ENCODE measurements at places on chromosomes 3 and 15.

DNA sequence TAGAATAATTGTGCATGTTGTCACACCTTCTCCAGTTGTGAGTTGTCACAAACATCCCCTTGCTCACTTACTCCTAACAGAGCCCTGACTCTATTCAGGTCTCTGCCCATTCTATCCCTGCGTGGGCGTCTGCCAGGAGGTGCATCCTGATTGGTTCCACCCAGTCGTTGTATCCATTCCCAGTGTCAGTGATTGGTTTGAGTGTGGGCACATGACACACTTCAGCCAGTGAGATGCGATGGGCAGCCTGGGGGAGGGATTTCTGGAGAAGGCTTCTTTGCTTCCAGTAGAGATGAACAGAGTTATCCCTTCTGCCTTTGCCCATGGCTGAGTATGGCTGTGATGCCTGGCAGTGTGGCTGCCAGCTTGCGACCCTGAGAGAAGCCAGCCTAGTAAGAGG is 18.7 kb downstream of the PXYLP1 start:
- DNase-seq: no peak

DNA sequence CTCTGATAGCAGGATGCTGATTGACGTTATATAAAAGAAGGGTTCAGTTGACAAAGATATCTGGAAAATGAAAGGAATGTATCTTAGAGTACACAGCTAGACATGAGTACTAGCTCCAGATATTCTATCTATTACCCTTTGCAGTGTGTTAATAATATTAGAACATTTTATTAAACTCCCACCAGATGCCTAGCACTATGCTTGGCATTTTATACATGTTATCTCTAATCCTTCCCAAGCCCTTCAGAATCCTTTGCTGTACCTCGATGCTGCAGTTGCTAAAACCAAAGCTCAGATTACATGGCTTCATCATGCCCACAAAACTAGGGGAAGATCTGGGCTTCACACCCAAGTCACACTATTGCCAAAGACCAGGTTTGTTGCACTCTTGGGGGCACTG is 350.1 kb upstream of the AZI2 start:
- DNase-seq: no peak

GRCh38 chr3:177318559-177318958 is 121.3 kb upstream of the TBL1XR1 start:
- DNase-seq: no peak

DNA sequence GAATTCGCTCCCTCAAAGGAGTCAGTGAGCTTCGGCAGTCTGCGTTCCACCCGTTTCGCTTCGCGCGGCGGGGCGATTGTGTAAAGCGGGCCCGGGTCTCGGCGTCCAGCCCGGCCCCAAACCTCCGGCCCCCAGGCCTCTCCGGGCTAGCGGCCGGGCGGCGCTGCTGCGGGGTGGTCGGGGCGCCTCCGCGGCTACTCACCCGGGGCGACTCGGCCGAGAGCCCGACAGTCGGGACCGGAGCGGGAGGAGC is 412 bp downstream of the CHDH start:
- DNase-seq: no peak

DNA sequence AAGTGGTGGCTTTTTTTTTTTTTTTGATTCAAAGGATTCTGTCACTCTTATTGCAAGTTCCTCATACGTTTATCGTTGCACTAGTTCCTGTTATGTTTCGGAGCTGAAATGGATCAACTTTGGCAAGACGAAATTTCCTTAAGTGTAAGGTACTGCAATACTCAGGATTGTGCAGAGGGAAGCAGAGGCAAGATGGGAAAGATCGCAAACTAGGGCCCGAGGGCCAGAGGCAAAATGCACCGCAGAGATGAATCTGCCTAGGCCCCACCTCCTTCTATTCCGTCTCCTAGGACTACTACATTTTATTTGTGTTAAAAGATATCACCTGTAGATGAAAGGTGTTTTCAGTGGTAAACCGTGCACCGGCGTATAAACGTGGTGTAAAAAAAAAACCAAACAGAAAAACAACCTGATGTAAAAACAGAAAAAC is 331 bp downstream of the RNU6-1 start:
- DNase-seq: no peak

GRCh38 chr3:47762233-47762632 is 19.5 kb downstream of the SMARCC1 start:
- DNase-seq: no peak

GRCh38 chr3:70064194-70064779 is 64.8 kb downstream of the SAMMSON start:
- DNase-seq: no peak

DNA sequence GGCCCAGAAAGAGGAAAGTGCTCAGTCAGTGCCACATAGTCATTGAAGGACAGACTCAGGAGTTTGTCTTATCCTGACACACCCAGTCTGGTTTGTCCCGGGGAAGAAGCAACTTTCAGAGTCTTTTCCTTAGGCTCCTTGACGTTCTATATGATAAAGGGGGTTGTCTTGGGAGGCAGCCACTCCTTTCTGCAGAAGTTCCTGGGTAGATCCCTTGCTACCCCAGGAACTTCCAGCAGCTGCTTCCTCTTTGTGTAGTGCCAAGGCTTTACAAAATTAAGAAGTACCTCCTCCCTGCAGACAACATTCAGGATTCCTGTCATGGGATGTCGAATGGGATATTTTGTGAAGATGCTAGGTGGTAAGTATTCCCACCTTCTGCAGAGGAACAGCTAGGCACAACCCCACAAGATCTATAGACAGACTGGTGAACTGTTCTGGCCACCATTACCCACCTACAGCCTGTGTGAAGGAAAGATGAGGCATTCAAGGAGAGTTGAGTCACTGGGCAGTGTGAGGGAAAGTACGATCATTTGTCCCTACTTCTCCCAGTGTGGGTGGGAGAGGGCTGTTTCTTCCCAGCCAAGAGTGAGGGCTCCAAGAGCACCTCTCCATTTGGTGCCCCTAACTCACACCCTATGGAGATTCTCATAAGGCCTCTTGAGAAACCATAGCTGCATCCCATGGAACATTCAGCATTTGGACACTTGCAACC is 11.3 kb downstream of the TMEM266 start:
- DNase-seq: no peak

DNA sequence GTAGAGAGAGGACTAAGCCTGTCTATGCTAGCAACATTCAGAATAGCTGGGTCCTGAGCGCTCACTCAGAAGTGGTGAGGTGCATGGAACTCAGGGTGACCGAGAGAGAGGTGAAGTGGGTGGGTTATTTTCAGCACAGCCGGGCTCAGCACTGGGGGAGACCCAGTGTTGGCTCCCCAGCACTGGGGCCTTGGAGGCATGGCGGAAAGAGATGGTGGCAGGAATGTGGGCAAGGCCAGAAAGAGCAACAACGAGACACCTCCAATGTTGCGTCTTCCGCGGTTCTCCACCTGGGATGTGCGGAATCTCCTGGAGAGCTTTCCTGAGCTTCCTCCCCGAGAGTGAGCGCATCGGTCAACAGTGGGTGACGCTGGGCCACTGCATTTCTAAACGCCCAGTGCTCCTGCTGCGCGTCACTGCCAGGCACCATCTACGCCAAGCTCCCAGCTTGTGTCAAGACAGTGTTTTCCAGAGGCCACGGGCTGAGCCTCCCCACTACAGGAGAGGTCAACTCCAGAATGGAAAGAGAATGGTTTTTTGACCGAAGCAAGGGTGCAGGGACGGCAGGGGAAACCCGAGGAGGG is 148.4 kb downstream of the ADAMTS17 start:
- DNase-seq: no peak

GRCh38 chr15:90872486-90873184 is 4.2 kb downstream of the FURIN start:
- DNase-seq: no peak

DNA sequence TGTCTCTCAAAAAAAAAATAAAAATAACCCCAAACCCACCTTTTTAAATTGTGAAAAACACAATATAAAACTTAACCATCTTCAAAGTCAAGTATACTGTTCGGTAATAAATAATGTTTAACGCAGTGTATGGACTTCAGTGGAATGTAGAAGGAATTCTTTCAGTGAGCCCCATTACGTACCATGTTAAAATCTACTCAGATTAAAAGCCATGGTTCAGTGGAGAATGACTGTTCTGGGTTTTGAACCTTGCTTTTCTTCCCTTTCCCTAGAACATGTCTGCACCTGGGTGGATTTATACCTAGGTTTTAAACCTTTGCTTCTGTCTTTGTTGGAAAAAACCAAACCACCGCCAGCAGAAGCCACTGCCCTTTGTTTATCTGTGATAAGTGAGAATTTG is 27.5 kb downstream of the DAG1 start:
- DNase-seq: no peak

- DNase-seq: no peak
Measured at GRCh38 chr15:34329006-34329405, 8.6 kb downstream of the SLC12A6 start.

- DNase-seq: no peak
Measured at GRCh38 chr3:150177673-150178381, 207.1 kb upstream of the PFN2 start.
